SJSA1 (cell line): ENCODE measurements at places on chromosomes 3 and 15.
A peak's percentile ranks its signal among the peaks of the same experiment; 100 is the strongest.

- DNase-seq, result no peak
- H3K36me3 ChIP-seq, result no peaks in the 10 kb centered on the region
- no peaks in the 10 kb centered on the region for H3K27me3 ChIP-seq
- H3K27ac ChIP-seq, result no peak overlapping the region
Observed at GRCh38 chr3:148021381-148021780, 612.2 kb downstream of the ZIC1 start.

DNA sequence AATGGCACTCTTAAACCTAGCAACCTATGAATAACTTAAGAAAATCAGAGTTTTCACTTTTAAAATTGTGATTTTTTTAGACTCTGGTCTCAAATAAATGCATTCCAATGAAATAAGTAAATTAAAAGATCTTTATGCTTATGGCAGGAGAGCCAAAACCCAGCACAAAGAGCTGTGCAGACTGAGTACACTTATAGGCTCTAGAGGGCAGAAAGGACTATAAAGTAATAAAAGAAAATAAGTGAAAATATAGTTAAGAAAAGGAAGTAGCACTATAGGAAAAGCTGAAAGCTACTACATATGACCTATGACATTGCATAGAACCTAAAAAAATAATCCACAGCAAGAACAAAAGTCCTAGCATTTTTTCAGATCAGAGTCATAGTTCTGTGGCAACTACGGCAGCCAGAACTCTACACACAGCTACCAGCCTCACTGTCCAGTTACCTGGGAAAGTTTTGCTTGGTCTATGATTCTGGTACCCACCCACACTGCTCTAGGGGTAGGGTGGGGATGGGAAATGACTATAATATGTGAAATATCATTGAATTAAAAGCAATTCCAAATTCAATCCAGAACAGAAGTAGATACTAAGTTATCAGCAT lies 30.5 kb downstream of the CLASP2 start:
- H3K36me3 ChIP-seq, result peaks cover 4% of the 10 kb centered on the region; the same call in 1 of the 2 replicates
- no peak for DNase-seq
- no peak overlapping the region for H3K27ac ChIP-seq

DNA sequence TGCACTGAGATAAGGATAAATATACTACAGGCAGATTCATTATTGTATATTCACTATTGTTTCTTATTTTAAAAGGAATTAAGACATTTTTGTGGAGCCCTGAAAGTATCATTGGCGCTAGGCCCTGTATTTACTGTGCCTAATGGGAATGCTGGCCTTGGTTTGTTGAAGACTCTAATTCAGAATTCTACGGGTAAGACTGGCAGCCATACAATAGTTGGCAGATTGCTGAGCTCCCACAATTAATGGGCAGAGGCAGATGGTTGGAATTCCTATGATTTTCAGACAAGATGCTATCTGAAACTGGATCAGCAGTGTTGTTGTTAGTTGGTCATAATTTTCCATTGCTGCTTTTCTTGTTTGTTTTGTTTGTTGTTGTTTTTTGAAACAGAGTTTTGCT lies 14.7 kb downstream of the PGBD4 start:
- H3K4me3 ChIP-seq, result no peak overlapping the region
- H3K4me1 ChIP-seq, result peaks cover 2% of the 10 kb centered on the region
- no peaks in the 10 kb centered on the region for H3K27me3 ChIP-seq
- DNase-seq, result no peak
- no peaks in the 10 kb centered on the region for H3K36me3 ChIP-seq
- no peak overlapping the region for H3K27ac ChIP-seq

DNA sequence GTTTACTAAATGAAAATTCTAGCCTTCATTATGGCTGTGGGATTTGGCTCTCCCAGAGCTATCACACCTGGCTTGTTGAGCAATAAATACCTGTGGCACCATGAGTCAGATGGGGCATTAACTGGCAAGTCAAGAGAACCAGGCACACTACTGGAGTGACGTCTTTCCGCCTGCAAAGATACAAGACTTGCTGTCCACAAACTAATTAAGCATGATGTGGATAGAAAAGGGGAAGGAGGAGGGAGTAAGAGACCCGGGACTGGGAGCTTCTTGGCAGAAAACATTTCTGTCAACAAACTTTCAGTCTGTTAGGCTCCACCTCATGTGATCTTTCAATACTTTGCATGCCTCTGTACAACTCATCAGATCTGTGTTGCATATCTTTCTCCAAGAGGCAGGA lies 56.5 kb downstream of the CLDN1 start:
- peak overlapping the region; percentile 25 for H3K27ac ChIP-seq
- no peaks in the 10 kb centered on the region for H3K27me3 ChIP-seq
- H3K36me3 ChIP-seq, result no peaks in the 10 kb centered on the region
- H3K4me1 ChIP-seq, result peaks cover 41% of the 10 kb centered on the region
- DNase-seq, result no peak

- H3K4me1 ChIP-seq, result peaks cover 51% of the 10 kb centered on the region
- H3K36me3 ChIP-seq, result no peaks in the 10 kb centered on the region
- DNase-seq, result no peak
- no peaks in the 10 kb centered on the region for H3K27me3 ChIP-seq
Observed at GRCh38 chr3:193972832-193973231, 163.1 kb upstream of the HES1 start.
